ENCODE measurements at places on chromosomes 1 and 21.
A peak's percentile ranks its signal among the peaks of the same experiment; 100 is the strongest.

- peak; percentile 33 for DNase-seq
These were observed at the start of gene TBX15 for GRCh38 chr1:118988186-118989005. Gene TBX15, minus strand, starts transcription at chr1:118988343. Its CDS starts 548 bp downstream, at chr1:118987795.

GRCh38 chr1:203692565-203693470 lies 66.2 kb downstream of the ATP2B4 start:
- DNase-seq = peak; percentile 79

DNA sequence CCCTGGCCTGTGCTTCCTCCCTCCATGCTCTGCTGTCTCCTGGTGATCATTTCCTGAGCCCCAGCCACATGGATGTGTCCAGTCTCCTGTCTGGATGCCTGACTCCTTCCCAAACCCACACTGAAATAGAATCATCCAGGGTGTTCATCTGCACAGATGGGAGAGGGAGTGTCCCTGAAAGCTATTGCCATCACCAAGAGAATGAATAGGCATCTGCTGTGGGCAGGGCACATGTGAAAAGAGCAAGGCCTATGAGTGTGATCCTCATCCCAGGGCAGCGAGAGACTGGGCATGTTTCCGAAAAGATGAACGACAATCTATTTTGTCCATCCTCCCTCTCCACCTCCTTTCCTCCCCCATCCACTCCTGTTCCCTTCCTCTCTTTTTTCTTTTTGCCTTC lies 5.0 kb downstream of the IGSF21 start:
- peak; percentile 67 for DNase-seq

- DNase-seq = no peak
These were observed 31.4 kb downstream of the B3GALT5 start for GRCh38 chr21:39644062-39644560.

GRCh38 chr1:214966346-214966745 lies 116.2 kb upstream of the KCNK2 start:
- peak; percentile 5 for DNase-seq

GRCh38 chr1:31410871-31411270 lies 2.1 kb upstream of the SERINC2 start:
- no peak for DNase-seq

GRCh38 chr1:179706339-179706941 lies 36.7 kb upstream of the FAM163A start:
- peak; percentile 59 for DNase-seq

DNA sequence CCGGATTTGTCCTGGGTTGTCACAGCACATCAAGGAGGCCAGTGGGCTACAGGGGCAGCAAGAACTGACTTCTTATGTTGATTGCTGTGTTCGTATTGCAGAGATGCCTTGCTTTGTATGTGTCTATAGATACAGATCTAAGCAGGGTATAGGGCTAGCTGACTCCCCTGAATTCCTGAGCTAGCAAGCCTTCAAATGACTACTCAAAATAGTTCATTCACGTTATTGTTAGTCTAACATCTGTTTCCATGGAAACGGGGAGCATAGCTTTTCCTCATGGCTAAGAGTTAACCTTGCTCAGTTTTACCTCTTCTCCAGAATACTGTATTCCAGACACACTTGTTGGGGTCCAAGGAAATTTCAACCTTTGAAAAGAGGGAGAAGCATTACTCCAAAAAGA lies 24.1 kb downstream of the TRIM45 start:
- DNase-seq = no peak

DNA sequence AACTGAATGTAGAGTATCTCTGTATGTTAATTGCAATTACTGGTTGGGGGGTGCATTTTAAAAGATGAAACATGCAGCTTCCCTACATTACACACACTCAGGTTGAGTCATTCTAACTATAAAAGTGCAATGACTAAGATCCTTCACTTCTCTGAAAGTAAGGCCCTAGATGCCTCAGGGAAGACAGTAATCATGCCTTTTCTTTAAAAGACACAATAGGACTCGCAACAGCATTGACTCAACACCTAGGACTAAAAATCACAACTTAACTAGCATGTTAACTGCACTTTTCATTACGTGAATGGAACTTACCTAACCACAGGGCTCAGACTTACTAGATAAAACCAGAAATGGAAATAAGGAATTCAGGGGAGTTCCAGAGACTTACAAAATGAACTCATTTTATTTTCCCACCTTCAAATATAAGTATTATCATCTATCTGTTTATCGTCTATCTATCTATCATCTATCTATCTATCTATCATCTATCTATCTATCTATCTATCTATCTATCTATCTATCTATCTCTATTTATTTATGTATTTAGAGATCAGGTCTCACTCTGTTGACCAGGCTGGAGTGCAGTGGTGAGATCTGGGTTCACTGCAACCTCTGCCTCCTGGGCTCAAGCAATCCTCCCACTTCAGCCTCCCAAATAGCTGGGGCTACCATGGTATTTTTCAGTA lies 47.8 kb downstream of the CHML start:
- DNase-seq = no peak

DNA sequence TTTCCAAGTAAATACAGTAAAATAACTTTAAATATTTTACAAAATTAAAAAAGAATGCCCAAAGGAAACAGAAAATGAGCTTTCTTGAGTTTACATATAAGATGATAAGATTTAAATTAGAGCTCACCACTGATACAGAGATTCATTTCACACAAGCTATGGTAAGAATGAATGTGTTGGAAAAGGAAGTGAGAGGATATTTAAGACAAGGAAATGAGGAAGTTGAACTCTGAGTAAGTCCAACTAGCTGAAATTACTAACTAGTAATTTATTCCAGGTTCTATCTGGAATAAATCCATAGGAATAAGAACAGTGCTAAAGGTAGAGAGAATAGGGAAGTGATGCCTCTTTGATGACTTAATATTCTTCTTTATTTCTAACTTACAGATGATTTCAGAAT lies 42.4 kb downstream of the FNBP1L start:
- DNase-seq = no peak

- no peak for DNase-seq
These were observed 6.9 kb downstream of the WNT9A start for GRCh38 chr1:227940791-227941241.

GRCh38 chr1:165365341-165365740 lies 8.8 kb upstream of the LMX1A start:
- DNase-seq = no peak

GRCh38 chr1:222791006-222791710 lies 23.7 kb upstream of the DISP1 start:
- no peak for DNase-seq

DNA sequence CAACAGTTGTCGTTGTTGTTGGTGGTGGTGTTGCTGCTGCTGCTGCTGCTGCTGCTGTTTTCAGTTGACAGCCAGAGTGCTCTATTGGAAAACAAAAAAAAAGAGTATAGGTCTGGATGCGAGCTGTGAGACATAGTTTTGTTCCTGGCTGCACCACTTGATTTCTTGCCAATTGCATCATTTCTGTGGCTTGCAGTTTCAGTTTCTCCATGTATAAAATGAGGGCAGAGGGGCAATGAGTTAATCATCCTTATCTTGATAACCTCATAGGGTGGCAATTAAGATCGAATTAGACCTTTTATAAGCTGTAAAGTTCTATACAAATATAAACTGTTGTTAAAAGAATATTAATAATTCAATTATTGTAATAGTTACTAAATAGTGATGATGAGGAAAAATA lies 156.7 kb downstream of the DMRTA2 start:
- DNase-seq = no peak

DNA sequence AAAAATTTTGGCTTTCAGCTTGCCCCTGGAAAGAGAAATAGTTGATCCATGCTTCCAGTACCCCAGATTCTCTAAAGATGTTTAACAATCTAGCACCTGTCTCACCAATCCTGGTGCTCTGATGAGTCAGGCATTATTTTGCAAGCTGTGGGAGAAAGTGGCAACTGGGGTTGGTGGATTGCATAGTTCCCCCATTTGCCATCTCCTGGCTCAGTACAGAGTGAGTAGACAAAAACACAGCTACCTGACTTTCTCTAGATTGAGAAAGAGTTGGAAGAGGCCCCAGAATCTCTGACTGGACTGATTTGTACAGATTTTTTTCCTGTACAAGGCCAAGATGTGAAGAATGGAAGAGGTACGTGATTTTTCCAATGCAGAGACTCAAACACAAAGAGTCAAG lies 75.1 kb upstream of the NEGR1 start:
- DNase-seq = no peak

- DNase-seq = no peak
These were observed 9.4 kb downstream of the TMEM53 start for GRCh38 chr1:44664730-44665370.

- DNase-seq = no peak
These were observed 3.6 kb upstream of the ZMYM4 start for GRCh38 chr1:35264871-35265270.

DNA sequence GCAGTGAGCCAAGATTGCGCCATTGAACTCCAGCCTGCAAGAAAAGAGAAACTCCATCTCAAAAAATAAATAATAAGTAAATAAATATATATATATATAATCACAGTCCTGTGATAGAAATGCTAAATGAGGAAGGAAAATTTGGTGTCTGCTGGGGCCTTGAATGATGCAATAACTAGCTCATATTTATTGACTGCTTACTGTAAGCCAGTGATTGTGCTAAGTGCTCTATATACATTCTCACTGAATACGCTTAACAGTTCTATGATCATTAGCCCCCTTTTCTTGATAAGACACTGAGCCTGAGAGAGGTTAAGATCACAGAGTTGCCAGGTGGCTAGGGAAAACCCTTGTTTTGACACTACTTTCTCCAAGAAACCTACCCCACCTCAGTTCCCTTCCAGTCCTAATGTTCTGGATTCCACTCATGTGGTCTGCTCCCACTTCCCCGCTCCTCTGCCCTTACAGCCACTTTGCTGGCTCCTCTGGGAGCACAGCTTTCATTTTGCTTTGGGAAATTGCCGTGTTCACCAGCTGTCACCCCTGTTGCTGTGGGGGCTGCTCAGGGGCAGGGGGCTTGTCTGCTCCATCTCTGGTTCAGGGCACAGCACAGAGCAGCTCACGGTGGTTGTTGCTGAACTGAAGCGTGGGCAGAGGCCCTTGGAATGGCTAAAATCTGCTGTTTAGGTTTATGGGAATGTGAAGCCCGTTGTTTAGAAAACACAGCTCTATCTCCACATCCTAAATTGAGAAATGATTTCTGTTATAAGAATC lies 2.5 kb upstream of the BMP8A start:
- no peak for DNase-seq

- no peak for DNase-seq
These were observed 22.9 kb upstream of the IFNAR2 start for GRCh38 chr21:33206771-33207281.

- DNase-seq = no peak
These were observed 3.9 kb downstream of the S100A8 start for GRCh38 chr1:153387001-153387400.

DNA sequence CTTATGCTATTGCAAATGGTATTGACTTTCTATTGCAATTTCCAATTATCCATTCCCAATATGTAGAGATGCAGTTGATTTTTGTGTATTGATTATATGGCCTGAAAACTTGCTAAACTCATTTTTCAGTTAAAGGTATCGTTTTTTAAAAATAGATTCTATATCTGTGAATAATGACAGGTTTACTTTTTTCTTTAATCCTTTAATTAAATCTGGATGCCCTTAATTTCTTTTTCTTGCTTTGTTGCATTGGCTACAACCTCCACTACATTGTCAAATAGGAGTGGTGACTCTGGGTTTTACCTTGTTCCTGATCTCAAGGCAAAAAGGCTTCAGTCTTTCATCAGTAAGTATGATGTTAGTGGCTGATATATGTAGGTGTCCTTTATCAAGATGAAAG lies 522.4 kb downstream of the MATN1 start:
- DNase-seq = no peak

GRCh38 chr1:67869233-67869632 lies 36.0 kb upstream of the GNG12 start:
- DNase-seq = peak; percentile 70

- DNase-seq = peak; percentile 64
These were observed 74.3 kb upstream of the PAX7 start for GRCh38 chr1:18556364-18556763.

Data from G401 (cell line).